Fibroblast of skin of back (primary cell): ENCODE measurements at places on chromosomes 1 and 21.

DNA sequence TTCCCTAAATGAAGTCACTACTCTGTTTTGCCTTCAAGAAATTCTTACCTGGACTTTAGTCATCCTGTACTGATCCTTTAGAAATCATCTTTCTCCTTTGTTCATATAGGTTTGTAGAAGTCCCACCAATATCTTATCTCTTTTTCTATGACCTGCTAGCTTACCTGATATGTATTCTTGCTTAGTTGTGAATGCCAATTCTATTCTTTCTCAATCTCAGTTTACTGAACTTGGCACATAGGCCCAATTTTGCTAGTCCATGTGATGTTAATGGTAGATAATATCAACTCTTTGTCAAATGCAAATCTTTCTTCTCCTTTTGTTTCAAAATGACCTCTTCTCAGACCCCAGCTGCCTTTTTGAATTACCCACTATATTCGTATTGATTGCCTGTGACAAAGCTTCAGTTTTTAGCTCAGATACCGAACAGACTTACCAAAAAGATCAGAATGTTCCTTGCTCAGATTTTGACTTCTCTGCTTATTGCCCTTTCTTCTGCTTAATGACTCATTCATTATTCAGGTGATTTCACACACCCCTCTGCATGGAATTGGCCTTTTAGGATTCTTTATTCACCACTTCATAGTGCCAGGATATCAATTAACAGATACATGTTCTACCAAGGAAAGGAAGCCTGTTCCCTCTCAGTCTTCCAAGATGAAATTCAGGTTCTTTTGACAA, 20.6 kb downstream of the IPO9 start:
- no peak for DNase-seq

GRCh38 chr1:108107658-108108057, 92.5 kb downstream of the SLC25A24 start:
- DNase-seq, result peak; percentile 86

DNA sequence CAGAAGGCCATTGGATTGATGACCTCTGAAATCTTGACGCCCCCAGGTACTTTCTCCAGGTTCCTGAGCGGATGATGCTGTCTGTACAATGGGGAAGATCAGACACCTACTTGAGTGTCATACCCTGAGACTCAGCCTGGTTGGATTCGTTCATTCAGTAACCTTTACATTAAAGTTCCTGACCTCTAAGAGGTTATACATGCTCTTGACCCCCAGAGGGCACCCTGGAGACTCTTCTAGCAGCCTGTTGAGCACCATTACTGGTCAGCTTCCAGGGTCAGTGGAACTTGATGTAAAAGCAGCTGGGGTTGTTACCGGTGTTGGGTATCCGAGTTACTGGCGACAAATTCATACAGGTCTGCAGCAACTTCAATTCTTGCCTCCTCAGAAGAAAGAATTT, 114.3 kb upstream of the ZNF678 start:
- DNase-seq, result peak; percentile 41

DNA sequence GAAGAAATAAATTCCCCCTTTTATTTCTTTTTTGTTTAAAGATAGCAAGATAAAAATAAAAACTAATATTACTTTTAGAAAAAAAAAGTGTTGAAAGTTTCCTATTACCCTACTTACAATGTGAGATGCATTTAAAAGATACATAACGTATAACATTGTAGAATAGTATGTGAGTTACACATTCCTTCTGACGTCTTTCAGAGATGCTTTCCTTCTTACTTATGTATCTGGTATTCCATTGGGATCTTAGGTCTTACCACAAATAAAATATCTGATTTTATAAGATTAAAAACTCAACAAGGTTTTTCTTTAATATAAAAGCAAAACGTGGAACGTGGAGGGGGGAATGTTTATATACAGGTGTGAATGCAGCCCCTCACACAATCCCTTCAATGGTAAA, 147.2 kb upstream of the ETS2 start:
- DNase-seq, result peak; percentile 80

DNA sequence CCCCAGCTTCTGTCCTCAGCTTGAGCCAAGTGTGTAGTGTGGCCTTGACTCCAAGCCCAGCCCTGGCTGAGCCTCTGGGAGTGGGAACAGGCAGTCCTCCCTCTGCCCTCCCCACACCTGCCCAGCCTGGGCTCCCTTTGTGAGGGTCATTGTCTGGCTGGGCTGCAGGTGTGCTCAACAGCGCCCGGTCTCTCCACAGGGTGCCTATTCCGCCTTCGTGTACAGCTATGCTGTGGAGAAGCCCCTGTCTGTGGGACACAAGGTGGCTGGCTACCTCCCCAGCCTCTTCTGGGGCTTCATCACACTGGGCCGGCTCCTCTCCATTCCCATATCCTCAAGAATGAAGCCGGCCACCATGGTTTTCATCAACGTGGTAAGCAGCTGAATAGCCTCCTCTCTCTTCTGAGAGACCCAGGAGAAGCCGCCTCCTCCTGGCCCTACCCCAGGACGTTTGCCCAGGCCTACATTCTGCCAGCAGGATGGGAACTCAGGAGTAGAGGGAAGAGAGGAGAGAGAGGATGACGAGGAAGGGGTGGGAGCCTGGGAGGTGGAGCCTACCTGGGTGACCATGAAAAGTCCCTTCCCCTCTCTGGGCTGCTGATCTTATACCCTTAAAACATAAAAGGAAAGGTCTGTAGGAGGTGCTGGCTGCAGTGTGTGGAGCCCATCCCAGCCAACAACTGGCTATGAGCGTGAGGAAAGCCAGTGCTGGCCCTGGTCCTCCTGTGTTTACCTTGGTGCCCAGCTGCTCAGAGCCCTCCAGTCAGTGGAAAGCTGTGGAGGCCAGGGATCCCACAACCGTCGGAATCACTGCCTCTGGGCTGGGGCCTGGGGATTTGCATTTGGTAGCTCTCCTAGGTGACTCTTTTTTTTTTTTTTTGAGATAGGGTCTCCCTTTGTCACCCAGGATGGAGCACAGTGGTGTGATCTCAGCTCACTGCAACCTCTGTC, 45.7 kb downstream of the ELK4 start:
- DNase-seq, result no peak

- no peak for DNase-seq
Measured at GRCh38 chr1:6141592-6141991, 38.5 kb downstream of the CHD5 start.

GRCh38 chr21:44933199-44933917, 6.5 kb upstream of the SLX9 start:
- DNase-seq, result no peak

- DNase-seq, result no peak
Measured at GRCh38 chr1:236670060-236670459, 16.2 kb upstream of the ACTN2 start.

- peak; percentile 99 for DNase-seq
Measured at GRCh38 chr1:170711682-170712081, 47.8 kb downstream of the PRRX1 start.

DNA sequence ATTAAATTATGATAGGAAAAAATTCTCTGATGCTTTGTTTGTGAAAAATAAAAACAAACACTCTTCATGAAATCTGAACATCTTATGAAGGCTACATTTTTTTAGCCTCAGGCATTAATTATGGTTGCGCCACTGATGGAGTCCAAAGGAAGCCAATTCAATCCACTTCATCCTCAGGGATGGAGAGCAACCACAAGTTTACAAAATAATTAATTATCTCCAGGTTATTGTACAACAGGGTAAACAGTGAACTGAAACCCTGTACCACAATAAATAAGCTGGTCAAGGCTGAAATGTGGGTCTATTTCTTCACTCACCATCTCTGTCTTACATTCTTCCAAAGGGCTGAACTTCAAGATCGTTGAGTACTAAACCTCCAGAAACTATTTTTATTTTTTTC, 49.2 kb downstream of the MRPL39 start:
- DNase-seq, result no peak

- DNase-seq, result peak; percentile 2
Measured at GRCh38 chr1:95352767-95353166, 118.8 kb downstream of the RWDD3 start.

DNA sequence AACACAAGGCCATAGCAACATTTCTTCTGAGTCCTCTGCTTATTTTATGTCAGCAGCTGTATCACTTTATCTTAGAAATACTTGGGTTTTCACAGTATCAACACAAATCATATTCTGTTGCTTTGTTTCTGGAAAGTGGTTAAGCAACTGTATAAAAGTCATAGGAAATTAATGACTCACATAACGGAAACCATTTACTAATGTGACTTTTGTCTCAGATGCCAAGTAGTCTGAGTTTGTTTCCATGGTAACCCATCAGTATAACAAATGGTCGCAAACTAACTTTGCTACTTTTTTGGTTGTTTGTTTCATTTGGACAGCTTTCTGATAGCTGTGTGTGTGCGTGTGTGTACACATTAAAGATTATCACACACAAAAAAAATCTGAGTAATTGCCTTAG, 31.1 kb downstream of the EEIG2 start:
- peak; percentile 90 for DNase-seq
